ENCODE measurements at places on chromosomes 5 and 9.

DNA sequence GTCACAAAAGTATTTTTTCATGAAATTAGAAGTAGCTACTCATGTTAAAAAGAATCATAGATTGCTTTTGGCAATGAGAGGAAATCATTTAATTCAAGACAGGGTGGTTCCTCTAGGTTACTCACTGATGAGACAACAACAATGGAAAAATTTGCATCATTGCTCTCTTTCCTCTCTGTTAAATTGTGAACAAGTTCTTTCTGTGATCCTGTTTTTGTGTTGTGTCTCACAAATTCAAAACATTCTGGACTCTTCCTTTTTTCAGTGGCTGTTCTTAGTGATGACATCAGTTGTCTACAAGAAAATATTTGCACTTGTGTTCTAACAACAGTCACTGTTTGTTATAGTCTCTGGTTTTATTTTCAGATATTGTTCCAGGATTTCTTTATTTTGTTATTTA lies 95.3 kb downstream of the XRCC4 start:
- H3K27me3 ChIP-seq: no peaks in the 10 kb centered on the region
- DNase-seq: no peak
- H3K27ac ChIP-seq: no peak overlapping the region
- H3K4me3 ChIP-seq: no peak overlapping the region

GRCh38 chr9:37668116-37668601 lies 17.4 kb downstream of the FRMPD1 start:
- no peak overlapping the region for H3K4me3 ChIP-seq
- H3K27ac ChIP-seq: no peak overlapping the region
- DNase-seq: no peak
- peaks cover 9% of the 10 kb centered on the region for H3K27me3 ChIP-seq

DNA sequence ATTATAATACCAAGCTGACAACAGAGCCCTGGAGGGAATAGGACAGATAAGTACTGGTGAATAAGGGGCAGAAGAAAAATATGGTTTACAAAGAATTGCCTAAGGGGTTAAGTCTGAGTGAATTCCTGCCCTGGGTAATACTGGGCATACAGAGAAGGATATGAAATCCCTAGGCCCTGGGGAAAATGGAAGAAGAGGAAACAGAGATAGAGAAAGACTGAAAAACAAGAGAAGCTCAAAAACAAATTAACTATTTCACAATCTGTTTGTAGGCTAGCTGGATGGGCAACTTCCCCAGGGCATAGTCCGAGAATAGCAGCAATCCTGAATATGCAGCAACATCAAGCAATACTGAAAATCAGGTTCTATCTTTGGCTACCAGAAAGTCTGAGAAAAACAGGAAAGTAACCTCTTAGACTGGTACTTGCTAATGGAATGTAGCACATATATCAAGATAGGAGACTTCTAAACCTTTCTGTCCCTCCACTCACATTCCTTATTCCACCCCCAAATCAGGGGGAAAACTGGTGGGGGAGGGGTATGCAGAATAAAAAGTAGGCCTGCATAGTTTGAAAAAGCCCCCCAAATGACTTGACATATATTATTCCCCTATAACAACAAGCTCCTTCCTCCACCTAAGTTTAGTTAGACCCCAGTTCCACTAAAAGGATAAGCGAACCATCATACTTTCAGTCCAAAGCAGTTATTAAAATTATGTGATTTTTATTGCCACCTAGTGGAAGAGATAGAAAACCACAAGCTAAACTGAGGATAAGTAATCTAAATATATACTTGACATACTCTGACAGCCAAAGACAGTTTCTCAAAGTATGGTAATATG lies 20.6 kb downstream of the SLC38A9 start:
- no peaks in the 10 kb centered on the region for H3K27me3 ChIP-seq
- H3K36me3 ChIP-seq: no peaks in the 10 kb centered on the region
- no peak for DNase-seq
- H3K4me1 ChIP-seq: peaks cover 27% of the 10 kb centered on the region
- H3K4me3 ChIP-seq: peak overlapping the region; percentile 2
- H3K27ac ChIP-seq: peak overlapping the region; percentile 71

GRCh38 chr9:27870404-27870803 lies 297.1 kb upstream of the C9orf72 start:
- no peak overlapping the region for H3K27ac ChIP-seq
- H3K4me3 ChIP-seq: no peak overlapping the region
- H3K36me3 ChIP-seq: no peaks in the 10 kb centered on the region
- H3K4me1 ChIP-seq: no peaks in the 10 kb centered on the region

- H3K4me3 ChIP-seq: no peak overlapping the region
- H3K4me1 ChIP-seq: no peaks in the 10 kb centered on the region
- no peaks in the 10 kb centered on the region for H3K36me3 ChIP-seq
- no peak overlapping the region for H3K27ac ChIP-seq
Observed at GRCh38 chr9:120905315-120906164, 21.1 kb downstream of the TRAF1 start.

DNA sequence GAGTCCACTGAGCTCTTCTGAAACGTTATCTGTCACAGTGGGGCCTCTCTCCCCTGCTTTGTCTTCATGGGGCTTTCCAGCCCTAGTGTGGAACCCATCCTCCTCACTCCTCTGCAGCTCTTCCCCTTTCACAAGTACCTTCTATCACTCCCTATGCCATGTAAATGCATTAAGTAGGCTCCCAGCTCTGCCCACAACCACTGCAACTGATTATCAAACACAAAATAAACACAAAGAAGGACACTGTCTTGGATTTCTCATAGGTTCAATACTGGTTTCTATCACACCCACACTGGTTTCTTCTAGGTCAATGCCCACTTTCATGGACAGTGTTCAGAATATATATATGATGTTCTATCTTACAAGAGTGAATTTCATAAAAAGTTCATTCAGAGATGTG lies 139.4 kb downstream of the GNAQ start:
- H3K4me3 ChIP-seq: no peak overlapping the region
- no peak for DNase-seq
- peaks cover 7% of the 10 kb centered on the region for H3K4me1 ChIP-seq
- H3K36me3 ChIP-seq: no peaks in the 10 kb centered on the region
- H3K27me3 ChIP-seq: no peaks in the 10 kb centered on the region

GRCh38 chr5:115599502-115599901 lies 2.8 kb downstream of the TICAM2 start:
- H3K4me3 ChIP-seq: no peak overlapping the region
- no peak overlapping the region for H3K27ac ChIP-seq
- DNase-seq: no peak
- no peaks in the 10 kb centered on the region for H3K36me3 ChIP-seq

DNA sequence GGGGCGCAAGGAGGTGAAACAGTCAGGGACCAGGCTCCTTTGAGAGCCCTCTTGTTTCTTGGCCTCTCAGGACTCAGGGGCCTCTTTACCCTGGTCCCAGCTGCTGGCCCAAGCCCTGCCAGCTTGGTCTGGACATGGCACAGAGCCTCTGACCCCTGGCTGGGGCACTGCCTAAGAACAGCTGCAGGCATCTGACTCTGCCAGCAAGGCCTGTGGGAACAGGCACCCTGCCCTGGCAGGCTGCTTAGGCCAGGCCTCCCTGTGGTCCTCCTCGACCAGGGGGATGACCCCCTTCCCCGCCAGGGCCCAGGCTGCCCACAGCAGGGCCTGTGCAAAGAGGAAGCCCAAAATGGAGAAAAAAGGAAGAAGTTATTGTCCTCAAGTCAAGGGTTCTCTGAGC lies 25.5 kb downstream of the OLFML2A start:
- no peak overlapping the region for H3K4me3 ChIP-seq
- no peak overlapping the region for H3K27ac ChIP-seq
- H3K36me3 ChIP-seq: peaks cover 15% of the 10 kb centered on the region

DNA sequence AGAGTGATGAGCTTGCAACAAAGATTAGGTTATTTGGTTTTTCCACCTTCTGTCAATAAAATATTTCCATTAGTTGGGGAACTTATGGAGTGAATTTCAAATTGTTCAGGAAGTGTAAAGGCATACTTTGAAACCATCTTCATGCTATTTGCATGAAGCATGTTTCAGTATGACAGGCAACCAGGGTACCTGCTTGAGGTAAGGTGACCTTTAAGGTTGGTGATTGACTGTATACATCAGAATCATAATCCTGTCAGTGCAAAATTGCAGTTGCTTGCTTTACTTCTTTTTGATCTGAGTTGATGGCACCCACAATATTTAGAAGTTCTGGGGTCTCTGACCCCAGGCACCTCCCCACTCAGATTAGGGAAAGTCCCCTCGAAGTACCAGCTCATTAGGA lies 26.0 kb upstream of the TMEM171 start:
- H3K27me3 ChIP-seq: no peaks in the 10 kb centered on the region
- H3K4me1 ChIP-seq: no peaks in the 10 kb centered on the region
- H3K27ac ChIP-seq: no peak overlapping the region
- no peak overlapping the region for H3K4me3 ChIP-seq
- H3K36me3 ChIP-seq: peaks cover 15% of the 10 kb centered on the region

- no peaks in the 10 kb centered on the region for H3K4me1 ChIP-seq
- H3K36me3 ChIP-seq: no peaks in the 10 kb centered on the region
- DNase-seq: no peak
Observed at GRCh38 chr5:150270541-150271295, 18.9 kb downstream of the CAMK2A start.

- no peaks in the 10 kb centered on the region for H3K4me1 ChIP-seq
- H3K4me3 ChIP-seq: no peak overlapping the region
- peaks cover 69% of the 10 kb centered on the region for H3K36me3 ChIP-seq
- no peak overlapping the region for H3K27ac ChIP-seq
Observed at GRCh38 chr9:13128266-13128860, 151.1 kb downstream of the MPDZ start.

DNA sequence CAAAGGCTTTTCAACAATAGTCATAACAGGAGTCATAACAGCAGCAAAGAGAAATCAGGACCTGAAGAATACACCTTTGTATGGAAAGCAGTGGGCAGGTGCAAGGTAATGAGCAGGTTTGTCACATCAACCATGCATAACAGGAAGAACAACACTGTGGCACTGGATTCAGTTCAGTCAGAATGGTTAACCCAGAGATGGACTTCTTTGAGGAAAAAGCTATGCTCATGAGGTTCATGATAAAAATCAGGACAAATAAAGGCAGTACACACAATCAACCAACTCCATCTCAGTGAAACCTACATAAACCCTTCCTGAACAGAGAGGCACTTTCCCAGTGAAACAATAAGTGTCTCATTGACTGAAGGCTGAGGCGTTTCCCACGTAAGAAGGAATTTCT lies 27.0 kb downstream of the ABITRAM start:
- H3K27ac ChIP-seq: no peak overlapping the region
- no peak overlapping the region for H3K4me3 ChIP-seq
- no peaks in the 10 kb centered on the region for H3K27me3 ChIP-seq
- H3K4me1 ChIP-seq: no peaks in the 10 kb centered on the region
- no peak for DNase-seq

DNA sequence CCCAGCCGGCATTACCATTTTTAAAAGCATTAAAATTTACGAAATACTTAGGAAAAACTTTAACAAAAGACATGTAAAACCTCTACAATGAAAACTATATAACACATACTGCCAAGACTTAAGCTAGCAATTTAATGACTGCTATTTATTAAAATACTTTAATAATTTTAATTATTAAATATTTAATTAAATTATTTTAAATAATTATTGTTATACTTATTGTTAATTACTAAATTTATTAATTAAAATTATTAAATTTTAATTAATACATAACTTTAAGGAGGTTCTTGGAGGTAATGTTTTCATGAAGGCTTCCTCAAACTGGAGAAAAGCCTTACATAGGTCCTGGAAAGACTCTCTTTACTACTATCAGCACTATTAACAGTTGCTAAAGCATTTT lies 47.5 kb downstream of the C5orf22 start:
- no peaks in the 10 kb centered on the region for H3K4me1 ChIP-seq
- no peak overlapping the region for H3K27ac ChIP-seq
- no peak for DNase-seq
- no peak overlapping the region for H3K4me3 ChIP-seq
- H3K36me3 ChIP-seq: no peaks in the 10 kb centered on the region

DNA sequence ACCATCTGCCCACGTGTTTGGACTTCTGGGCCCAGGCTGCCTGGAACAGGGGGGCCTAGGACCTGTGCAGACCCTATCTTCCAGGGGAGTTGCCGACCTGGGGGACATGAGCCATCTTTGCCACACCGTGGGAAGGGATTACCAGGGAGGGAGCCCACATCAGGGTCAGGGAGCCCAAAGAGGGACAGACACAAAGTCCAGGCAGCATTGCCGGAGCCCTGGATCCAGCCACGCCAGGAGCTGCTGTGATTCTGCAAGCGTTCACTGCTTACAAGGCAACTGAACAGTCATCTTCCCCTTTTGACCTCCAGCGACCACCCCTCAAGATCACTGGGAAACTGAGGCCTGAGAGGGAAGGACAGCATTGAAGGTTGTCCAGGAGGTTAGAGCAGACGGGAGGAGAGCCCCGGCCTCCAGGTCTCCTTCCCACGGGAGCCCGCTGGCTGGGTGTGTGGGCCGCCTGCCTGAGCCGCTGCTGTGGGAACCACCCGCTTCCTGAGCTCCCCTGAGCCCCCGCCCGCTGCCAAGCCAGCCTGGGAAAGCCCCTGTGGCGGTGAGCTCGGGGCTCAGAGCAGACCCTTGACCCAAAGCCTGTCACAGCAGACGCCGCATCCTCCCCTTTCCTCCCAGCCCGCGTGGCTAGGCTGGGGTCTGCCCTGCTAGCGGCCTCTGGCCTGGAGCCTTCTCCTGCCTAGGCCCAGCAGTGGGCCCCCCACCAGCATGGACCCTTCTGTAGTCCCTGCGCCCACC lies 17.1 kb upstream of the NOTCH1 start:
- H3K27me3 ChIP-seq: no peaks in the 10 kb centered on the region
- no peaks in the 10 kb centered on the region for H3K36me3 ChIP-seq
- H3K4me3 ChIP-seq: no peak overlapping the region
- DNase-seq: no peak
- H3K4me1 ChIP-seq: peaks cover 43% of the 10 kb centered on the region
- no peak overlapping the region for H3K27ac ChIP-seq

DNA sequence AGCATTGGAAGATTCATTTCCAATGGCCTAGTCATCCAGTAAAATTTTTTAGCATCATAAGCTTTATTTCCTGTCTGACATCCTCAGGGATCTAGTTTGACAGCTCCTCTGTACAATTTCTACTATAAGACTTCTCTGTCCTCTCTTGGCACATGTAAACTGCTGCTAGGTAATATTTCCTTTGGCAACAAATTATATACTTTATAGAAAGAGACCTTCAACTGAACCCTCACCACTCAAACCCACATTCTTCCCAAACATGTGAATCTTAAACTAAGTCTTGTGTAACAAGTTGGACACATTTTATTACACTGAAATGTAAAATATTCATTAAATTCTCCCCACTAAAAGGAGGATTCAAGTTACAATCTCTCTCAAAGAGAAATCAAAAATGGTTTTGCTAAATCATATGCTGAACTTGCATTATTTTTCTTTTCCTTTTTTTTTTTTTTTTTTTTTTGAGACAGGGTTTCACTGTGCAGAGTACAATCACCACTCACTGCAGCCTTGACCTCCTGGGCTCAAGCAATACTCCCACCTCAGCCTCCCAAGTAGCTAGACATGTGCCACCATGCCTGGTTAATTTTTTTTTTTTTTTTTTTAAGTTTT lies 36.9 kb downstream of the SCAI start:
- no peak for DNase-seq
- H3K36me3 ChIP-seq: no peaks in the 10 kb centered on the region

DNA sequence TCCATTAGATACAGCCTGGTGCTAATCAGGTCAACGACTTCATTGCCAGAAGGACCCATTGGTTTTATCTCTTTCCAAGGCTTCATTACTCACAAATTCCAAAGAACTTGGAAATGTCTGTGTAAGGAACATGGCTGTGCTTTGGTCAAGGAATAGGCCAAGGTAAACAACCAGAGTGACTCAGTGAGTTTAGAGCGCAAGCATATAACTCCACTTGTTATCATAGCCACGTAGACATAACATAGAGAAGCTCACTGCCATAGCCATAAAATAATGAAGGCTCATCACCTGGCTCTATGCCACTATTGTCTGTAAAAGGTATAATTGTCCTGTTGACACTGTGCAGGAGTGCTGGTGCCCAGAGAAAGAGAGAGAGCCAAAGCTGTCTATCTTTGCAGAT lies 139.3 kb upstream of the PLCXD3 start:
- H3K27me3 ChIP-seq: no peaks in the 10 kb centered on the region
- no peaks in the 10 kb centered on the region for H3K4me1 ChIP-seq
- H3K27ac ChIP-seq: no peak overlapping the region
- no peak for DNase-seq
